Caco-2 (cell line): ENCODE measurements at places on chromosomes 2 and 18. TPM values are rescaled to one million over a fixed set of nuclear protein-coding genes. Genes with fewer than 3 reads are reported as not detected.

- no peaks in the 10 kb centered on the region for H3K36me3 ChIP-seq
- H3K4me1 ChIP-seq: peaks cover 18% of the 10 kb centered on the region
- H3K27ac ChIP-seq: no peak overlapping the region
- no peaks in the 10 kb centered on the region for H3K27me3 ChIP-seq
These were observed 120.4 kb downstream of the ACKR3 start for GRCh38 chr2:236689981-236690380.

- H3K27me3 ChIP-seq: no peaks in the 10 kb centered on the region
- no peak overlapping the region for H3K4me3 ChIP-seq
- DNase-seq: no peak
These were observed 30.8 kb downstream of the NRP2 start for GRCh38 chr2:205713086-205713485.

The CAPN14 gene
- total RNA-seq: 0.21 and 0.23 TPM in 2 replicates

The MEP1B gene
- total RNA-seq: not detected in 2 replicates

DNA sequence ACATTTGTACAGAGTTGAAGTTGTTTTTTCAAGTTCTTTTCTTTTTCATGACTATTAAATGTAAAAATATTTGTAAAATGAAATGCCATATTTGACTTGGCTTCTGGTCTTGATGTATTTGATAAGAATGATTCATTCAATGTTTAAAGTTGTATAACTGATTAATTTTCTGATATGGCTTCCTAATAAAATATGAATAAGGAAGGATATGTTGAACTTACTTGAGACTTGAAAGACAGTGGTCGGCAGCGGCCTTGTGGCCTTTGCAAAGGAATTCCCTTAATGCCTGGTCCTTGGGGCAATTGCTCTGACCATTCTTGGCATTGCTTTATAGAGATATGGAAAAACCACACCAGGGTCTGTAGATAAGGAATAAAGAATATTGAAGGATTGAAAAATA lies 25.9 kb upstream of the TMEM87B start:
- DNase-seq: no peak
- peaks cover 2% of the 10 kb centered on the region for H3K36me3 ChIP-seq
- H3K27me3 ChIP-seq: no peaks in the 10 kb centered on the region
- no peaks in the 10 kb centered on the region for H3K4me1 ChIP-seq
- no peak overlapping the region for H3K27ac ChIP-seq

GRCh38 chr2:104790100-104790811 lies 63.7 kb upstream of the POU3F3 start:
- H3K27ac ChIP-seq: no peak overlapping the region
- H3K36me3 ChIP-seq: no peaks in the 10 kb centered on the region
- H3K4me3 ChIP-seq: no peak overlapping the region
- H3K4me1 ChIP-seq: no peaks in the 10 kb centered on the region

The EGR4 gene
- 0.30 TPM in 1 of 2 replicates, not detected in the other for total RNA-seq

DNA sequence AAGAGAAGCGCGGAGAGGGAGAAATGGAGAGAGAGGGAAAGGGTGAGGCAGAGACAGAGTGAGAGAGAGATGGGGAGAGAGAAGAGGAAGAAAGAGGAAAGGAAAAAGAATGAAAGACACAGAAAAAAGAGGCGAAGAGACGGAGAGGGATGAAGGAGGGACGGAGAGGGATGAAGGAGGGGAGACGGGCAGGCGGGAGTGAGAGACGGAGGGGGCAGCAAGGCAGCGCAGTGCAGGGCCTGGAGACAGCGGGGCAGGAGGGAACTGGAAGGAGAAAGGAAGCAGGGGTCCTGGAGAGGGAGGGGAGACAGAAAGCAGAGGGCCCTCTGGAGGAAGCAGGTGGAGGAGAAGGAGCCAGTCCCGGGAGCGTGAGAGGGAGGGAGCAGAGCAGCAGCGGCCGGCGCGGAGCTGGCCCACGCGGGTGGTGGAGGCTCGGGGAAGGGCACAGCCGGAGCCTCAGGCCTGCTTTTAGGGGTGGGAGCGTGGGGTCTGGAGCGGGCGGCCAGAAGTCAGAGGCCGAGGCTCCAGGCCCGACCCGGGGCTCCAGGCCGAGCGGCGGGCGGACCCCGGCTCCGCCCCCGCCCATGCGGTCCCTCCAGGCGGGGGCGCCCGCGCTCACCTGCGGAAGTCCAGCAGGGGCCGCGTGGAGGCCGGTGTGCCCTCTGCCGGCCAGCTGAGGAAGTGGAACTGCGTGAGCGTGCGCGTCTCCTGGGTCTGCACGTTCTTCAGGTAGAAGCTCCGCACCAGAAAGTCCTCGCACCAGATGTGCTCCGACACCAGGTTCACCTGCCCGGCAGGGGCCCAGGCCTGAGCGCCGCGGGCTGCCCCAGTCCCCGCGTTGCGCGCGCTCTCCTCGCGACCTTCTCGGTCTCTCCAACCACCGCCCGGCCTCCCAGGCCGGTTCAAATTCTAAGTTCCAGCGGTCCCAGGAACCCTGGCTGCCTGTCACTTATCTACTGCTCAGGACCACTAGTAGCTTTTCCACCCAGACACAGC lies 14.5 kb downstream of the PTPRN start:
- H3K27ac ChIP-seq: peak overlapping the region; percentile 22
- H3K36me3 ChIP-seq: no peaks in the 10 kb centered on the region
- no peaks in the 10 kb centered on the region; the same call in 1 of the 2 replicates for H3K27me3 ChIP-seq
